Activated naive CD8-positive, alpha-beta T cell treated with anti-CD3 and anti-CD28 coated beads for 36 hours (primary cell): ENCODE measurements at places on chromosomes 16 and 17. TPM values are rescaled to one million over a fixed set of nuclear protein-coding genes. Genes with fewer than 3 reads are reported as not detected.

Gene CCL4L2
- 4.4 TPM for total RNA-seq

Gene SLX4
- 9.3 TPM for total RNA-seq

Gene DDX19B
- 39.3 TPM for total RNA-seq

DNA sequence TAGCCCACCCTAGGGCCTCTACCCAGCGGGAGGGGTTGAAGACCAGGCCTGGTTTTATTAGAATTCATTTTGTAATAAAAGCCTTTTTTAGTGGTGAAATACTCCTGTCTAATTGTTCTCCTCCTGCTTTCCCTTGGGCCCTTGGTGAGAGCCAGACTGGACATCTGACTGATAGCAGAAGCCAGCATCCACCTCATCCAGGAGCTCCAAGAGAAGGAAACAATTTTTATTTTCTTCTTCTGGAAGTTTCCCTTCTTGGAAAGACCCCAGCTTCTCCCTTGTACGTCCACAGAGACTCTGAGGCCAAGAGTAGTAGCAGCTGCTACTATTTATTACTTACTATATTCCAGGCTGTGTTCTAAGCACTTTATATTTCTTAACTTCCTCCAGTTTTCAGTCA, 4.0 kb upstream of the PHKG2 start:
- H3K27me3 ChIP-seq, result no peaks in the 10 kb centered on the region
- H3K27ac ChIP-seq, result no peak overlapping the region
- H3K36me3 ChIP-seq, result peaks cover 23% of the 10 kb centered on the region
- no peak for DNase-seq

GRCh38 chr16:56600398-56600999, 7.9 kb upstream of the MT2A start:
- peaks cover 3% of the 10 kb centered on the region for H3K27me3 ChIP-seq
- H3K27ac ChIP-seq, result no peak overlapping the region
- H3K4me3 ChIP-seq, result no peak overlapping the region
- DNase-seq, result no peak

- H3K27ac ChIP-seq, result no peak overlapping the region
- peaks cover 1% of the 10 kb centered on the region for H3K36me3 ChIP-seq
- peaks cover 2% of the 10 kb centered on the region for H3K4me1 ChIP-seq
- no peaks in the 10 kb centered on the region for H3K27me3 ChIP-seq
These were observed 14.9 kb downstream of the C17orf50 start for GRCh38 chr17:35775583-35775982.

DNA sequence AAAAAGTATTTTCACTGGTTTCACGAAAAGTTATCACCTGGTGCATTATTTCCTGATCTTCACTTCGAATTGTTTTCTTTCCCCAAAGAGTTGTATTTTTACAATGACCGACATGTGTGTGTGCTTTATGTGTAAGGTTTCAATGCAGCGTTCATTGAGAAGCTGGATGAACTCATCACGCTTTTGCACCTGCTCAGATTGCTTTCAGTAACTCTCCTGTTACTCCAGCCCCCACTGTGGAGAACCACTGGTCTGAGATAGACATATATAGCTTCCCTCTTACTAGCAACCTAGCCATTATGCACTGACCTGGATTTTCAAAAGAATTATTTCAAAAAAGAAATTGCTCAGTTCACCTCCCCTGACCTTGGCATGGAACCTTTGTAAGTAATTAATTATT, 178.3 kb upstream of the CHMP6 start:
- H3K4me3 ChIP-seq, result no peak overlapping the region
- H3K36me3 ChIP-seq, result peaks cover 35% of the 10 kb centered on the region
- no peaks in the 10 kb centered on the region for H3K27me3 ChIP-seq
- no peak overlapping the region for H3K27ac ChIP-seq
